Fibroblast of villous mesenchyme (primary cell): ENCODE measurements at places on chromosomes 11 and 22.
A peak's percentile ranks its signal among the peaks of the same experiment; 100 is the strongest.

GRCh38 chr11:110379936-110380335 lies 49.8 kb upstream of the FDX1 start:
- DNase-seq = no peak

- DNase-seq = peak; percentile 85
These were observed 5.9 kb upstream of the C11orf91 start for GRCh38 chr11:33706546-33706945.

- DNase-seq = no peak
These were observed 2.8 kb downstream of the ROBO4 start for GRCh38 chr11:124894606-124895430.

- peak; percentile 81 for DNase-seq
These were observed 831.6 kb downstream of the KCNA4 start for GRCh38 chr11:29184939-29185890.

DNA sequence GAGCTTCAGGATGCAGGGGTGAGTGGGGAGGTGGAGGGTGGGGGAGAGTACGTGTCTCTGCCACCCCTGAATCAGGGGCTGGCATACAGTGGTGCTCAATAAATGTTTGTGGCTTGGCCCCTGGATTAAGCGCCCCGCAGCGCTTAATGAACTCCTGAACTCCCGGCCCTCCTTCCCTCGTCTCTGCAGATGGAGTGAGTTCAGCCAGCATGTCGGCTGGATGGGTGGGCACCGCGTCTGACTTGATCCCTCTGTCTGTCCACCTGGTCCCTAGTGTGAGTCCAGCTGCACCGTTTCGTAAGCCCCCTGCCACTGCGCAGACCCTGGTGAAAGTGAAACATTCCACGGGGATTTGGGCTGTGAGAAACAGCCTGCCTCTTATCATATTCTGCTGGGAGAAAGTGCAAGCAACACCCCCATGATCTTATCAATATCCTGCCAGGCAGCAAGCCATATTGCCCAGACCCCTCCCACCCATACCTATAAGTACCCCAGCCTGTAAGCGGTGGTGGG lies 12.0 kb upstream of the MRGPRD start:
- no peak for DNase-seq

GRCh38 chr22:35728639-35729308 lies 11.1 kb downstream of the APOL5 start:
- no peak for DNase-seq

DNA sequence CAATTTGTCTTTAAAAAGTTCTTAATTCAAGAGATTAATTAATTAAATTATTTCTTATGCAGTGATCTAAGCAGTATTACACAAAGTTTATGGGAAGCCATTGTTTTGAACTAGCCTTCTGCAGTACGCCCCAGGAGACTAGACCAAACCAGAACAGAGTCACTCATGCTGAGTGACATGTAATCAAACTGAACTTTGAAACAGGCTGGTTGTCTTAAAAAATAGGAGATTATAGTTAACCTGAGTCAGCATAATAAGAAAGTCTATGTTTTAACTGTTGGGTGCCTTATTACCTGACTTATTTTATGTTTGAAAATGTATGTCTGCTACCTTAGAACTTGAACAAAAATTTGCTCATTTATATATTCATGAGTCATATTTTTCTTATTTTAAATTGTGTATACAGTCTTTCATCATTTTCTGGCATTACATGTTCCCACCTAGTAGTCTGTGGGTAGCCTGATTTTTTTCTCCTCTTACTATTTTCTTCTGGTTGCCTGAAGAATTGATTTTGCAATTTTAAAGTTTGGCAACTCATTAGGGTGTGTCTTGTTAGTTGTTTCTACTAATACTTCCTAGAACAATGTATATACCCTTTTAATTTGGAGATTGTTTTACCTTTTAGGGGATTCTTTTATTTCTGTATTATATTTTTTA lies 161.4 kb downstream of the AASDHPPT start:
- no peak for DNase-seq

- DNase-seq = peak; percentile 68
These were observed 48.9 kb downstream of the PHF21A start for GRCh38 chr11:46072172-46072964.

- DNase-seq = no peak
These were observed 90.8 kb upstream of the CLDN5 start for GRCh38 chr22:19615001-19615461.

GRCh38 chr22:47015589-47016178 lies 253.2 kb downstream of the TBC1D22A start:
- DNase-seq = no peak

- DNase-seq = no peak
These were observed 3.5 kb upstream of the ZNF74 start for GRCh38 chr22:20390394-20390907.

DNA sequence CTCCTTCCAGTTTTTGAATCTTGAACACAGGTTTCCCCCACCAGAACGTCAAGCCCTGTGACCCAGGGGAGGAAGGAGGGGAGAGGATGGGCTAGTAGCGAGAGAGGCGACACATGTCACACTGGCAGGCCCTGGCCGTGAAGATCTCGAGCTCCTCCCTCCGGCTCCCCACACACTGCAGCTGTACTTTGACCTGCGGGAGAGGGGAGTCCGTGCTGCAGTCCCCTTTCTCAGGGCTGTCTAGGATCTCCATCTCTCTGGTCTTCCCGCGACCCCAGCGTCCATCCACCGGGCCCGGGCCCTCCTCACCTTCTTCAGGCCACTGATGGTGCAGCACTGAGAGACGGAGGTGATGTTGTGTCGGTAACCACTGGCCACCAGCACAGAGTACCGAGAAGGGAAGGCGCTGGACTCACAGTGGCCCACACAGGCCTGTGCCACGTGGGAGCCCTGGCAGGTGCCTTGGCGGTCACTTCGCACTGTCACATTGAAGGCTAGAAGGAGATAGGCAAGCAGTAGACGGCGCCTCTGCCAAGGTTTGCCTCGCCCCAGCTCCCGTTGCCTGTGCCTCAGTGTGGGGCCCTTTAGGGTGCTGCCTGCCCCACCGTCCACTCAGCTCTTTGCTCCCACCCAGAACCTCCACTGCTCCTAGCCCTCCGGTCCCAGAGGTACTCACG lies 873 bp downstream of the GPHA2 start:
- DNase-seq = no peak

DNA sequence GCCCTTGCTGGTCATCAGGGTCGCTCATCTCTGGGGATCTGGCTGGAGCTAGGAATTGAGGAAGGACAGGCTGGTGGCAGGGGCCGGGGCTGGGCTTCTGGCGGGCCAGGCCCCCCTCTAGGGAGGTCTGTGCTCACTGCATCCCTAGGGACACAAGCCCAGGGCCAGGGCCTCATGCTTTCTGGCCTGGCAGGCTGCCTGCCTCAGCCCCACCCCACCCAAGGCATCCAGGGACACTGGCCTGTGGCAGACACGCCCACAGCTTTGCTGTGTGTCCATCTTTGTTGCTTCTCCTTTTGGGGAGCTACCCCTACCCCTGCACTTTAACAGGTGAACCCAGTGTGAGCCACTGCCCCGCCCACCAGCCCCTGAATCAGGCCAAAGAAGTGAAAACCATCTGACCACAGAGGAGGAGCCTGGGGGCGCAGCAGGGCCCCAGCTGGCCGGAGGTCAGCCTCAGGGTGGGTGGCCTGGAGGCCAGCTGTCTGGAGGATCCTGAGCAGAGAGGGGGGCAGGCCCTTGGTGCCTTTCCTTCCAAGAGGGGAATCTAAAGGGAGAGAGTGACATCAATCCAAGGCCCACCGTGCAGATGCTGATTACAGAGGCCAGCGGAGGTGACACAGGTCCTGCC lies 26.8 kb upstream of the CELSR1 start:
- DNase-seq = no peak

DNA sequence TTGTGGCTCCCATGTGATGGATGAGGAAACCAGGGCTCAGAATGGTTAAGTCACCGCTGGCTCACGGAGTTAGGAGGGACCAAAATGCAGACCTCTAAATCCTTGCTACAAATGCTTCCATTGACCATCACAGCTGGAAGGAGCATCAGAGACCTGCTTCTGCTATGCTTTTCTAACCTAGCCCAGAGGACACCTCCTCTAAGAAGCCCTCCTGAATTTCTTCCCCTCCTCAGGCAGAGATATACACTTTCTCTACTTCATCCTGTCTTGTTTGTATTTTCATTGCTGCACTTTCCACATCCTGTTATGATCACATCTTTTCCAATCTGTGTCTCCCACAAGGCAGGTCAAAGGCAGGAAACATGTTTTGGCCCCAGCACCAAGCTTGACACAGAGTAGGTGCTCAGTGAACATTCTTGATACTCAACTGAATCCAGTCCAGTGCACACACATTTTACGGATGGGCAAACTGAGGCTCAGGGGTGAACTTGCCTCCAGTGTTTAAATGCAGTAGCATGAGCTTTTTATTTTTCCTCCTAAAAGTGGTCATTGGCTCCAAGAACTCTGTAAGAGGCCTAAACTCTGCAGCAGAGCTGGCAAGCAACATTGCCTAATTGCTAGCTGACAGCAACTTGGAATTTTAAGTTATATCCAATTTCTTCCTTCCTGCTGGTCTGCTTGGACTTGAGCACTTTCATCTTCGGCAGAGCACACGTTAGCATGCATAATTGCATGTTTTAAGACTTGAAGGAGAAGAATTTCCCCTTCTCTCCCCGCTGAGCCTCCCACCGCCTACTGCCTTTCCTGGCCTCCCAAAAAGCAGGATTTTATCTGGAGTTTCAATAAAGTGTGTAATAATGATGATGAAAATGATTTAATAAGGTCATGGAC lies 12.7 kb downstream of the SCUBE1 start:
- no peak for DNase-seq

- no peak for DNase-seq
These were observed 9.6 kb upstream of the RELA start for GRCh38 chr11:65672180-65672860.

GRCh38 chr22:39710380-39711150 lies 140.0 kb downstream of the CACNA1I start:
- no peak for DNase-seq

- DNase-seq = no peak
These were observed 10.1 kb upstream of the SCN2B start for GRCh38 chr11:118186346-118187107.

DNA sequence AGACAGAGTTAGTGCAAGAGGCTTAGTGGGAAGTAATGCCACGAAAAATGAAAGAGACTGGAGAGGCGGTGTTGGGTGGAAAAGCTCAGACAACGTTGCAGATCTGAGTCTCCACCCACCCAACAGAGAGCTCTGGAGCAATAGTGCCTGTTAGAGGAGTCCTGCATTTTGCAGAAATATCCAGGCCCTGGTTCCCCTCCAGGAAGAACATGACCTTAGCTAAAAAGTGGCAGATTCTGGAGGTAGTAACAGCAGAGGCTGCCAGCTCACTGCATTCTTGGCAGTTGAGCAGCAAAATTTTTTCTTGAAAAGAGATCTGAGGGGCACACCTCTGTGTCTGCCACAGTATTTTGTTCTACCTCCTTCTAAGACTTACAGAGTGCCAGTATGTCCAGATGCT lies 27.7 kb upstream of the BIRC3 start:
- DNase-seq = peak; percentile 40

- peak; percentile 46 for DNase-seq
These were observed 45.5 kb downstream of the CELSR1 start for GRCh38 chr22:46491946-46492345.

GRCh38 chr22:18056161-18056666 lies 21.6 kb upstream of the PEX26 start:
- peak; percentile 70 for DNase-seq

DNA sequence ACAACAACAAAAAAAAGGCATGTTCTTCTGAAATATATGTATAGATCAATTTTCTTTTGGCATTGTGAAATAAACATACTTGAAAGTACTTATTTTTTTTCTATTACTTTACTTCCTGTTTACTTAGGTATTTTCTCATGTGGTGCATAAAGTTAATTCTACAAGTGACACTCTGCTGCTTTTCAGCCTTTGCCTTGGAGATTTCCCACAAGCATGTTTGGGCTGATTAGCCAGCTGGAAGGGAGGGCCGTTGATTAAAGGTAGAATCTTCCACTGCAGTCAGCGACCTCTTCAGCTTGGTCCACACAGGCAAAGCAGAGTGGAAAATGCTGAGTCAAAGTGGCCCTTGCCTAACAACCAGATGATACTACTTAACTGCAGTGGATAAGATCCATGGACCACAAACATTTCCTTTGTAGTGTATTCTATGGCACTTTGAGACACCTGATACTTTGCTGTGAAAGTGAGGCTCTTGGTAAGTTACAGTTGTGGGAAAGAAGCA lies 176.0 kb downstream of the ARHGAP42 start:
- DNase-seq = peak; percentile 97

DNA sequence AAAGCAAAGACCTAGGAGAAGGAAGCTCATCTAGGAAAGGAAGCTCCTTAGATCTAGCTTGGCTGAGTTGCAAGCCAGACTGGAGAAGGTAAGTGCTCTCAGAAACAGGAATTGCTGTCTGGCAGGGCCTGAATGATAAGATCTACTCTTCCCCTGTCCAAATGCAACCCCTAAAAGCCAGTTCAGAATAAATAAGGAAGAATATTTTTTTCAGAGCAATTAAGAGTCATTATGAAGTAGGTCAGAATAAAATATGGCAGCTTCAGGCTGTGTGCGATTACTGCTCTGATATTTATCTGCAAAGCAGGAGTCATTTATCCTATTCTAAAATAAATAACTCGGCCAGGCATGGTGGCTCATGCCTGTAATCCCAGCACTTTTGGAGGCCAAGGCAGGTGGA lies 82.1 kb downstream of the PIWIL4 start:
- no peak for DNase-seq

DNA sequence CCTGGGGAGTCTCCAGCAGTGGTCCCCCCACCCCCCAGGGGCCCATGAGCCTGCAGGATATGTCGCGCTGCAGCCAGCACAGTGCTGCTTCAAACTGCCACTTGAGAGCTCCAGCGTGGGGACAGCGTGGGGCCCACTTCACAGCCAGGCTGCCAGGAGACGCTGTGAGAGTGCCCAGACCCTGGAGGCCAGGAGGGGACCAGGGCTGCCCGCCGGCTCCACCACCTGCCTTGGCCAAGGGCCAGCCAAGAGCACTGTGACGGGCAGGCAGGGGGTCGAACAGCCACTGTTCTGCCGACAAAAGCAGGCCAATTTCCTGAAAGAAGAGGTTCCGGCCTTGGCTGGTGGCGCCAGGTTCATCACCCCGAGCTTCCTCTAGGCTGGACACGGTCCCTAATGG lies 60.2 kb downstream of the FLRT1 start:
- DNase-seq = no peak

- peak; percentile 63 for DNase-seq
These were observed 14.1 kb downstream of the AASDHPPT start for GRCh38 chr11:106091480-106092123.

DNA sequence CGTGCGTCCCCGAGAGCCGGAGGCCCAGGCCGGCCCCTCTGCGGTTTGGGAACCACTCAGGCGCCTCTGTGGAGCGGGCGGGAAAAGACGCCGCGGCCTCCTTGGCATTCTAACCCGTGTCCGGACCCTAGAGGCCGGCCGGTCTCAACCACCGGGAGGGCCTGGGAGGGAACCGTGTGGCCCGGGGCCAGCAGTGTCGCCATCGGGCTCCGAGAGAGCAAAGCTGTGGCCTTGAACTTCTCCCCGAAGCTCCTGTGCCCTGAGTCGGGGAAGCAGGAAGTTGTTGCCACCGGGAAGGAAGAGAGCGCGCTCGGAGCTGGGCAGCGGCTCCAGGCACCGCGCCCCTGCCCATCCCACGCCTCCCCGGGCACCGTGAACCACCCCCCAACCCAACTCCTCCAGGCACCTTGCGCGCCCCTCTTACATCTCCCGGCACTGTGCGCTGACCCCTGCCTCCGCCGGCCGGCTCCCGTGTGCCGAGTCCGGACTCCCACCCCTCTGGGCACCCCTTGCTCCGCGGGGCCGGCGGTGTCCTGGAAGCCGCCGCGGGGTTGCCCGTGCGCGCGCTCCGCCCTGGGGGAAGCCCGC lies 80.0 kb upstream of the PPARA start:
- DNase-seq = peak; percentile 63

GRCh38 chr22:46896568-46897245 lies 134.3 kb downstream of the TBC1D22A start:
- no peak for DNase-seq

- DNase-seq = no peak
These were observed 29.0 kb downstream of the P4HA3 start for GRCh38 chr11:74282421-74282820.
